ENCODE measurements at places on chromosomes 2 and 18. TPM values are rescaled to one million over a fixed set of nuclear protein-coding genes. Genes with fewer than 3 reads are reported as not detected.
A peak's percentile ranks its signal among the peaks of the same experiment; 100 is the strongest.

The GKN1 gene
- not detected for total RNA-seq

GRCh38 chr2:28340312-28341202 is 52.1 kb upstream of the FOSL2 start:
- no peak for DNase-seq

The GALNT5 gene
- 11.4 TPM for total RNA-seq

GRCh38 chr2:225995796-225996461 is 596.4 kb downstream of the NYAP2 start:
- peak; percentile 39 for DNase-seq

- no peak for DNase-seq
Observed at GRCh38 chr18:48926420-48926857, 24.3 kb downstream of the SMAD7 start.

The C2orf66 gene
- total RNA-seq, result not detected

DNA sequence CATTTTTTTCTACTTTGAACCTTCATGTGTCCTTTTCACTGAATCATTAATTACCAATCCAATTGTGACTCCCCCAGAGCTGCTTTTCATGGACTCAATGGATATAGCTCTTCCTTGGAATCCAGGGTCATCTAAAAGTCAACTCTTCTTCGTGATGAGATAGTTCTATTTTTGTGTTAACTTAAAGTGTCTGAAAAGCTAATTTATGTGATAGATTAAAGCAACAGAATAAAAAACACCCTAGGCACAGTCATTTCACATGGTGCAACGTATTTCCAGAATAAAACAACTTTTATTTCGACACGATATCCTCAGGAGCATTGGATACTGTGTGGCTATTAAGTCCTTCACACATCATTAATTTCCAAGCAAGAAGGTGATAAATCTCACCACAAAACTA is 250.6 kb upstream of the SPHKAP start:
- DNase-seq, result no peak

Data from fibroblast of the aortic adventitia (primary cell).